ENCODE measurements at places on chromosomes 5 and 9.
A peak's percentile ranks its signal among the peaks of the same experiment; 100 is the strongest.

DNA sequence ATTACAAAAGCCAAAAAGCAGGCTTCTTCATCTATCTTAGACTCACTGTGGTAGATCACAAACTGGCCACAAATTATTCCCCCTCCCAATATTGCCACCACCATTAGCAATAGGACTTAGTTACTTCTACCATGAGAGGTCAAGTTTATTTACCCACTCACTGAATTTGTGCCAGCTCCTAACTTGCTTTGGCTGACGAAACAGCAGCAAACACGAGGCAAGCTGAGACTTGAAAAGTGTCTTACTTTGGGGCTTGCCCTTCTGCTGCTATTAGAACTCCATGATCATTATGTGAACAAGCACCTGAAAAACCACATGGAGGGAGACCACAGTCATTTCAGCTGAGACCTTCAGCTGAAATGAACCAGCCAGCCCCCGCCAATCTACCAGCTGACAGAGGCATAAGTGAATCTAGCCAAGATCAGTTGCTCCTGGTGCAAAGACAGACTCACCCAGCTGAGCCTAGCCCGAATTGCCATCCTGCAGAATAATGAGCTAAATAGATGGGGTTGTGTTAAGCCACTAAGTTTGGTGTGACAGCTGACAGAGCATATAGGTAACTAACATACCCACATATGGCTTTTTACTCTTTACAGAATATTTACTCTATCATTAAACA, 5.7 kb downstream of the WDR41 start:
- no peak for DNase-seq

DNA sequence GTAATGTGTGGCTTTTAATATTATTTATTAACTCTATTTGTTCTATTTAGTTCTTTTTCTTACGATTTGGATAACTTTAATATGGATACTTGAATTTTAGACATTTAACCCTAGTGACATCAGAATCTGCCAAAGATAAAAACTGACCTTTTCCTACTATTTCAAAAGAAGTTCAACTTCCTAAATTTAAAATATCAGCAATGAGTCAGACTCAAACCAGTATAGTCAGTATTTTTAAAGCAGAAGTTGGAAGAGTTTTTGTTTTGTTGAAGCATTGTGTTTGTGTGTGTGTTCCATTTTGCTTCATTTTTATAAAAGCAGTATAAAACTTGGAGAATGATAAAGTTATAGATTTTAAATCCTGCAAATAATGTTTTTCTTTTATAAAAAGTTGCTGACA, 251.8 kb upstream of the RASA1 start:
- DNase-seq, result no peak

- no peak for DNase-seq
Measured at GRCh38 chr5:100828071-100828897, 74.8 kb downstream of the ST8SIA4 start.

DNA sequence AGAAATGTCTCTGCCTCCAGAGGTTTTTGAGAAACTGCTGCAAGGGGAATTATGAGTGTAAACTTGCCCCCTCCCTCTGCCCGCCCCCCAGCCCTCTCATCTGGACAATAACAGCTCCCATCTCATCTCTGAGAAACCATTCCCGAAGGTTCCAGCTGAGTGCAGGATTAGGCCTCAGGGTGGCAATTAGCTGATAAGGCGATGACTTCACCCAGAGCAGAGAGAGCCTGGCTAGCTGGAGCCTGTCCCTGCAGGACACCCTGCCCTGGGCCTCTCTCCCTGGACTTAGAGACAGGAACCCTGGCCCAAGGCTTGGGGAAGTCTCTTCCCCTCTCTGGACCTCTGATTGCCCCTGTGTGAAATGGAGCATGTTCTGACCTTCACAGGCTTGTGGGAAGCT, 45.7 kb upstream of the HAND1 start:
- no peak for DNase-seq

DNA sequence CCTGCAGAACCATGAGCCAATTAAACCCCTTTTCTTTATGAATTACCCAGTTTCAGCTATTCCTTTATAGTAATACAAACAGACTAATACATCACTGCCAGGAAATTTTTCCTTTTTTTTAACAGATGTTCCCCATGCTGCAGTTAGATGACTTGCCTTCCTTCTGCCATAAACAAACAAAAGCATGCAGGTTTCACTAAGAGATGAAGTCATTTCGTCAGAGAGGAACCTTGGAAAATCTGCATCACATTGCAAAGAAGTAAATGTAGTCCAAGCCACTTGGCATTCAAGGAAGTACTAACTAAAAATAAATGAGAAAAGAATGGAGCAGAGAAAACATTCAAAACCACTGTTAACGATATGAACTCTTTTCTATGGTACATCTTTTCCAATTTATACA, 194.1 kb upstream of the EFNA5 start:
- DNase-seq, result no peak

GRCh38 chr5:124782262-124782661, 35.8 kb upstream of the ZNF608 start:
- no peak for DNase-seq

DNA sequence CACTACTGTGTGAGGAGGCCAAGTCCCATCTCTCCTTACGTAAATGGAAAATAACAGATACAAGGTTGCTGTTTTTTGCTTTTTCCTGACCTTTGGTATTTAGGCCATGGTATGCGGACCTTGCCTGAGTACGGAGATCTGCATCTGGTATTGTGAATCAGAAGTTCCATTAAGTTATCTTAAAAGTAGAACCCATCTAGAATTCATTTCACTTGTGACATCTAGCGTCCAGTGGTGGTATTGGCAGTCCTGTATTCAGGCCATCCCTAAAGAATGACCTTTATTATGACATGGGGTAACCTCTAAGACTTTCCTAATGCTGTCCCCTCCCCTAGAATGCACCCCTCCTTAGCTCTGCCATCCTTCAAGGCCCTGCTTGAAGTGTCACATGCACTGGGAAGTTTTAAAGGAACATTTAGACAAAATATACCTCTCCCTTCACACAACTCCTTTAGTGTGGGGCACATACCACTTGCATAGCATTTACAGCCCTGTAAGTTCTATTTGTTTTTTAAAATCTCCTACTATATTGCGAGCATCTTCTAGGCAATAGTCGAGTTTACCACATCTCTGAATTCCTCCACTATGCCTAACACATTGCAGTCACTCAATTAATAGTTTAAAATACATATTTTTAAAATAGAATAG, 1.9 kb upstream of the SPDL1 start:
- DNase-seq, result peak; percentile 22

DNA sequence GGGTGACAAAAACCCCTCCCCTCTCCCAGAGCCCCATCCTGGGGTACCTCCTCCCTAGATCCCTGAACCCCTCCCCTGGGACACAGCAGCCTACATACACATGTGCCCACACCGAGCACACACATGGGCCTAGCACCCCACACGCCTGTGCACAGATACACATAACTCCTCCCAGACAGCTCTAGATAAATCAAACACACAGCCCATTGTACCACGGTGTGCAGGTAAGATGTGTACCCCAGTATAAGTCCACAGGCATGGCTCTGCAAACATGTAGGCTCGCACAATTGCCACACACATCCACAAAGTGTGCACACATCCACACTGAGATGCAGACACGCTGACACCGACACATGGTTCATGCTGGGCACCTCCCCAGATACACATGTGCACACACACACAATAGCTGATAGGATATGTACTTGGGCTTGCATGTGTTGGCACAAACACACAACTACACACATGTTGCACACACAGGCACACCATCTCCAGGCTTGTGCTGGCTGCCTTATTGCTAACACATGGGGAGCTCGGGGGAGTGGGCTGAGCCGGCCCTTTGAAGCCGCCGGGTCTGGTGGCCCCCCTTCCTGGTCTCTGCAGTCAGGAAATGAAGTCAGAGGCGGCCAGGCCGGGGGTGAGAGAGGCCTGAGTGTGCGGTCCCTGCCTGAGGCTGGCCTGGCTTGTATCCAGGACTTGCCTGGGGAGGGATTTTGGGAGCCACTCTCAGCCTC, 30.2 kb downstream of the GOLGA2 start:
- DNase-seq, result no peak

- no peak for DNase-seq
Measured at GRCh38 chr9:83208065-83208850, 145.3 kb upstream of the RASEF start.

- DNase-seq, result no peak
Measured at GRCh38 chr5:143842920-143843319, 31.0 kb downstream of the HMHB1 start.

DNA sequence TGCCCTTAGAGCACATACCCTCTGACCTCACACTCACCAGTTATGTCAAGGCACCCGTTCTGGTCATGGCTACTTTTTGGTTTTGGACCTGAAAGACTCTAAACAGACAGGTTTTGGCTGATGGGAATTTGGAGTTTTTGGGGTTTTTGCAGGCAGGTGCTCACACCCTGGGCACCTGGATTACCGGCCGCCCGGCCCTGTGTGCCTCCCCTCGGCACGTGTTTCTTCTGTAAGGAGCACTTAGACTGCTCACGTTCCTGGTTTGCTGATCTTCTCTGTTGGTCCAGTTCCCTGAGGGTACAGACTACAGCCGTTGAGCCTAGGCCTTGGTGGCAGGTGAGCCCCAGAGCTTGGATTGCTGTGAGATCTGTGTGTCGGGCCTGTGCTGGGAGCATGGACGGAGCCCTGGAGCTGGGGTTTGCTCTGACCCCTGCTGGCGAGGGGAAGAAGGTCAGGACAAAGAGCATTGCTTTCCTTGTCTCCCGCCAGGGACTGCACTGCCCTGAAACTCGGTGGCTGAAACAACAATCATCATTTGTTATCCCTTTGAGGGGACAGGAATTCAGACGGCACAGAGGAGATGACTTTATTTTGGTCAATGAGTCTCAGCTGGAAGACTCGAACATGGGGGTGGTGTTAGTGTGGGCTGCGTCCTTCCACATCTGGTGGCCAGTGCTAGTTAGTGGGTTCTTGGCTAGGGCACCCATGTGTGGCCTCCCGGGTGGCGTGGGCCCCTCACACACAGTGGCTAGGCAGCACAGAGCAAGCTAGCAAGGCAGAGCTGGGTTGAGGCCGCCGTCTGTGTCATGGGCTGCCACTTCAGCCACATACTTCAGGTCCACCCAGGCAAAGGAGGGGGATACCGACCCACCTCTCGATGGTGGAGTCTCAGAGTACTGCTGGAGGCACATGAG, 76.4 kb downstream of the EHMT1 start:
- DNase-seq, result no peak

GRCh38 chr9:16282718-16283117, 587.8 kb downstream of the BNC2 start:
- DNase-seq, result no peak

DNA sequence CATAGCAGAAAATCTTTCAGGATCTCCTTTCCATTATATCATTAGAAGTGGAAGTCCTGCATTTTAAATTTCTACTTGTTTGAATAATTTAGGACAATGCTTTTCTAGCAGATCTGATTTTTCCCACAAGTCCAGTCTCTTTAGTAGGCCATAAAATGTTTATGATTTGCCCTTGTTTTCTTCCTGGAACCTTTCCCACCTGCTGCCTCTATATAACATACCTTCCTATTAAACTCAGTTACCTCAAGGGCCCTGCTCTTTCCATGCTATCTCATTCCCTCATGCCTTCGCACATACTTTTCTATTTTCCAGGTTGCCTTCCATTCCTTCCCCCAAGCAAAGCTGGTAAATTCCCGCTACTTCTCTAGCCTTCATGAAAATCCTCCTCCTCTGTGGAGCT, 187.0 kb upstream of the EFNA5 start:
- DNase-seq, result no peak

DNA sequence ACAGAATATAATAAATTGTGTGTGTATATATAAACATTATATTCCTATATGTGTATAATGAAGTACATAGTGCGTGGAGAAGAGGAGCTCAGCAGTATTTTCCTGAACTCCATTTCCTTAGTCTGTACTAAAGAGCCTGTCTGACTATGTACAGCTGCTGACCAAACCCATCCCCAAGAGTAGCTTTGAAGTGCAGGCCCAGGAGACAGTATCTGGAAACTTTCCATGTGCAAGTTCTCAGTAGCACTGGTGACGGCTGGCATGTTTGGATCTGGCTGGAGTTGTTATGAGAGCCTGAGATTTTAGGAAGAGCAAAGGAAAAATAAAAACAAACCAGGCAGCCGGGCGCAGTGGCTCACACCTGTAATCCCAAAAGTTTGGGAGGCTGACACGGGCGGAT, 244.2 kb downstream of the RFK start:
- DNase-seq, result no peak

- no peak for DNase-seq
Measured at GRCh38 chr5:72167257-72167656, 60.0 kb downstream of the MAP1B start.

DNA sequence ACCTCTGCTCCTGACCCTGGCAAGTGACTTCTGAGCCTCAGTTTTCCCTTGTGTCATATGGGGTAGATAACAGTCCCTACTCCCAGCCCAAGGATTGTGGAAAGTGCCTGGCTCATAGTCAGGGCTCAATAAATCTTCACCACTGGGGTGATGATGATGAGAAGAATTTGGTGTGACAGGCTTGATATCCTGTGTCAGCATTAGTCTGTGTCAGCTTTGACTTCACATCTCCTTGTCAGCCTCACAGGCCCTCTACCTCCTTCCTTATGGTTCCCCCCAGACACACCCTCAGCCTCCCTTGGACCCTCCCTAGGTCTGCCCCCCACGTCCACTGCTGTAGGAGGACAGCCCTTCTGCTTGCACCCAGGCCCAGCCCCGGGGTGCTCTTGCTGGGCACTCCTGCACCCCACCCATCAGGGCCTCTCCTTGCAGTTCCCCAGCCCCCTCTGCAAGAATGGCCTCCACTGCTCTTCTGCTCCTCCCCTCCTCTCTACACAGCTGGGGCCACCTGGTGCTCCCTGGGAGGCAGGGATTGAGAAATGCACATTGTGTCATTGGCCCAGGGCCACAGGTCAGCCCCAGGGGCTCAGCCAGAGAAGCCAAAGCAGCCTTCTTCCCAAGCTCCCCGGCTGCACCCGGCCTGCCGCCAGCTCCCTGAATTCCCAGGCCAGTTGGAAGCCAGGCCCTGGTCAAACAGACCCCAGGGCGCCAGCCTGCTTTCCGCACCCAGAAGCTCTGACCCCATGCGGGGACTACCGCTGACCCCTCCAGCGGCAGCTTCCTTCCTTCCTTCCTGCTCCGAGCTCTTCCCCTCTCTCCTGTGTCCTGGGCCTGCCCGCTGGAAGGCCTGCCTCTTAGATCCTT, 7.7 kb downstream of the FGFR4 start:
- no peak for DNase-seq

DNA sequence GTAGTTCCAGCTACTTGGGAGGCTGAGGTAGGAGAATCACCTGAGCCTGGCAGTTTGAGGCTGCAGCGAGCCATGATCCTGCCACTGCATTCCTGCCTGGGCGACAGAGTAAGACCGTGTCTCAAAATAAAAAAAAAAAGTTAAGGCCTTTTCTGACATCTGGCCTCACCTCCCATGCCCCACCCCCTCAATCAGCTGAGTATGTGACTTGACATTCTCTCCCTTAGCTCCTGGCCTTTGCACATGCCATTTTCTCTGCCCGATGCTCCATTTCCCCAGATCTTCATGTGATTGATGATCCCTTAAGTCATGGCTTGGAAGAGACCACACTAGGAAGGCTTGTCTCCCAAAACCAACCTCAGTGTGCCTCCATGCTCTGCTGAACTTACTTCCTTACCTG, 17.7 kb upstream of the TCOF1 start:
- DNase-seq, result no peak

- peak; percentile 21 for DNase-seq
Measured at GRCh38 chr5:151115272-151115905, 34.6 kb upstream of the TNIP1 start.

- DNase-seq, result no peak
Measured at GRCh38 chr9:110750272-110750671, 81.7 kb downstream of the MUSK start.
